SW 1271 (cell line): ENCODE measurements at places on chromosomes 2 and 18.

- no peak for DNase-seq
These were observed 78.7 kb downstream of the LONRF2 start for GRCh38 chr2:100243631-100244030.

DNA sequence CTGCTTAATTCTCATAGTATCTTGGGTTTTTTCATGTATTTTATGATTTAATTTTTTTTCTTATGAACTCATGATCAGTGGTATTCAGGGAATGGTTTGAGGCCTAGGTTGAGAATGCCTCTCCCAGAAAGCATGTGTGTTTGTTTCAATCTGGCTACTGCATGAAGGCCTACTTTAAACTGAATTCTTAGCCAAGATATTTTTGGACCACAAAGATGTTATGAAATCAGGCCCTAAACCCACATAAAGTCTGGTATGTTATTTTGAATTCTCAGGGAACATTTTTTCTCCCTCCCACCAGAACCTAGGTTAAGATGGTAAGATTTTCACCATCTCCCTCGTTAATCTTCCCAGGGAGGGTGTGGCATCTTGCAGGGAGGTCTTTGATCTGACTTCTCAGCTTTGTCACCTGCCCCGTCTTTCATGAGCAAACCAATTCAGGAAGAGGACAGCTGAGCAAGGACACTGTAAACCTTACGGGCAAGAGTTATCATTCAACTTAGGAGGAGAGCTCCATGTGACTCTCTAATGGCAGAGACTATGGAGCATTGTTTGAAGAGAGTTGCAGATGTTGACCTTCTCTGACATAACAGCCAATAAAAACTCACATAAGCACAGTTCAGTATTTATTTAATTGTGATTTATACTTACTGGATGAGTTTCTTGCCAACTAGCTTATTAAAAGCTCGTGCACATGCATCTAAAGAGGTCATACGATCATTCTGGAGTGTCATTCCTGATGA is 21.3 kb upstream of the ACKR3 start:
- no peak for DNase-seq

GRCh38 chr2:113886479-113887008 is 3.3 kb upstream of the ACTR3 start:
- DNase-seq: peak; percentile 41

DNA sequence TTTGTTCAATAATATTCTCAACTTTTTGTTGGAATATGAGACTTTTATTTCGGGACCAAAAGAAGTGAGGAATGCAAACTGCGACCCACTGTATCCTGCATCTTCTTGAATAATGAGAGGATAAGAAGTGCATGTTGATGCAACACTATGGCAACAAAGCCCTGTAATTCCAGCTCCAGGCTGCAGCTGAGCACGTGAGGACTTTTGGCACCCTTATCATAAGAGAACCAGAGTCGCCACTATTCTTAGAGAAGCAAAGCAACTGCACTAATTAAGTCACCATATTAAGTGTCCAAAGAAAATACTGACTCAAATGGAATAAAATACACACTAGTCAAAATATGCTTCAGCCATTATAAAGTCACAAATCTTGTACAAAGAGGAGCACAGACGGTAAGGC is 65.8 kb downstream of the FAM210A start:
- no peak for DNase-seq

GRCh38 chr2:188975497-188976102 is 1.4 kb downstream of the COL3A1 start:
- no peak for DNase-seq

- DNase-seq: no peak
These were observed 233.6 kb downstream of the TPGS2 start for GRCh38 chr18:36595046-36595817.

- peak; percentile 63 for DNase-seq
These were observed 2.0 kb downstream of the SP9 start for GRCh38 chr2:174336501-174337336.

- DNase-seq: no peak
These were observed 7.9 kb upstream of the THUMPD2 start for GRCh38 chr2:39786761-39787522.

- no peak for DNase-seq
These were observed 28.9 kb downstream of the RRM2 start for GRCh38 chr2:10151462-10151861.

- no peak for DNase-seq
These were observed 32.4 kb upstream of the YWHAQ start for GRCh38 chr2:9663008-9663879.

DNA sequence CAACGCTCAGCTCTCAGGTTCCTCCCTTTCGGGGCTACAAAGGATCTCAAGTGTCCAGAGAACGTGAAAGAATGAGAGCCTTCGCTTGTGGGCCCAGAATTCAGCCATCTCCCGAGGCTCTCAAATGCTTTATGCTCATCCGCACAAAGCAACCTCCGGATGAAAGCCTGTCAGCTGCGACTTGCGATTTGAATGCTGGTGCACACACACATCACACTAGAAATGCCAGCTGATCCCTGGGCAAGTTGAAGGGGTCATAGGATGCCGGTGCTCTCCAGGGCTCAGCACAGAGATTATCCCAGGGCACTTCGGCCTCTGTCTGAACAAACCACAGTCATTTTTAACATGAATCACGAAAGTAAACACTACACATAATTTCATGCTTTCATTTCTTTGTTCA is 141.8 kb upstream of the MYT1L start:
- no peak for DNase-seq

GRCh38 chr2:182949052-182949451 is 82.6 kb upstream of the FRZB start:
- DNase-seq: no peak

- peak; percentile 95 for DNase-seq
These were observed 3.6 kb upstream of the DGKD start for GRCh38 chr2:233350708-233351107.

- no peak for DNase-seq
These were observed 47.8 kb downstream of the ZNF804A start for GRCh38 chr2:184646177-184646576.

GRCh38 chr2:15158100-15158499 is 403.0 kb downstream of the NBAS start:
- no peak for DNase-seq

- no peak for DNase-seq
These were observed 303.3 kb upstream of the GULP1 start for GRCh38 chr2:187988348-187988747.

DNA sequence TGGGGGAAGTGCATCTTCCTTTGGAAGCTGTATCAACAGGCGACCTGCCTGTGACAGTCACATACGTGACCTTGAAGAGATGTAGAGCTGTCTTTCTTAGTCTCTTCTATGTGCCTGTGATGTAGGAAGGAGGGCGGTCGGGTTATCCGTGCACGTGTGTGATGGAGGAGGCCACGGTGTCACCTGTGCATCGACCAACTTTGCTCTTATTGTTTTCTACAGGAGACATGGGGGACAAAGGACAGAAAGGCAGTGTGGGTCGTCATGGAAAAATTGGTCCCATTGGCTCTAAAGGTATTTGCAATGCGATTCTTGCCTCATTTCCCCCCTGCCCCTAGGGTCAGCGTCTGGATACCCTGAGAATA is 20.7 kb upstream of the ALLC start:
- no peak for DNase-seq

DNA sequence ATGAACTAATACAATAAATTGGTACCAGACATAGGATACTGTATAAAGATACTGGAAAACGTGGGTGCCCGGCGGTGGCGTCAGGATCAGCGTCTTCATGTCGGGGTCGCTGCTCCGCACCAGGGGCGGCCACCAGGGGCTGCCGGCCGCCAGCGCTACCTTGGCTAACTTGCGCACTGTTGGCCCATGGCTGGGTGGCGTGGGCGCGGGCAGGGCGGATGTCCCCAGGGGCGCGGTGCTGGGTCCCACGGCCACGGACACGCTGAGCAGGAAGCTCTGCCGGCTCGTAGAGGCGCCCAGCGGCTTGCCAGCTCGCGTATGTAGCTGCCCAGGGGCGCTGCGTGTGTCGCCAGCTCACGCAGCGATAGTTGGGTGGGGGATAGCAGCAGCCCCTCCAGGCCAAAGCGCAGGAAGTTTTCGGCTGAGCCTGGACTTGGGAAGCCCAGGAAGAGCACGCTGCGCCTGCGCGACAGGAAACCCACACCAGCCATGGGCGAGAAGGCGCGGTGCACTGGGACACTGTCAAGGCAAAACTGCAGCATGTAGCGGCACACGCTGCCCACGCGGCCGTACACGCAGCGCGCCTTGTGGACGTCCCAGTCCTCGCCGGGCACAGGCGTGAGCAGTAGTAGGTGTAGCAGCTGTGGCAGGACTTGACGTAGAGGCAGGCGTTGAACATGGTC is 299.9 kb downstream of the CCDC74A start:
- no peak for DNase-seq

GRCh38 chr2:98436734-98437133 is 7.9 kb upstream of the INPP4A start:
- DNase-seq: no peak

DNA sequence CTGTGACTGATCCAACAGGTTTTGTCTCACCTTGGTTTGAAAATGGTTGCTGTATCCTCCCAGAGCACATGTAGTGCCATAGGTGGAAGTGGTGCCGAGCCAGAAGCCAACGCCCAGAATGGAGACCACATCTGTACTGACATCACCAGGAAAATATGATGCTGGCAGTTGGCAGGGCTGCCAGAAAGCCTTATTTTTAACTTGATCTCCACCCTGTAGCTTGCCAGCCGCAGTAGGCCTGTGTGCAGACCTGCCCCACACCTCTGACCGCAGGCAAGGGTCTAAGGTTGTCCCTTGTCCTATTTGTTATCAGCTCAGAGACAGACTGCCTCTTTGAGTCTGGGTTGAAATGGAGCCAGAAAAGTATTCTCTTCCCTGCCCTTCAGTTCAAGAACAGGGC is 123.5 kb upstream of the EML6 start:
- no peak for DNase-seq

- DNase-seq: no peak
These were observed 145.9 kb downstream of the FMNL2 start for GRCh38 chr2:152480821-152481399.

DNA sequence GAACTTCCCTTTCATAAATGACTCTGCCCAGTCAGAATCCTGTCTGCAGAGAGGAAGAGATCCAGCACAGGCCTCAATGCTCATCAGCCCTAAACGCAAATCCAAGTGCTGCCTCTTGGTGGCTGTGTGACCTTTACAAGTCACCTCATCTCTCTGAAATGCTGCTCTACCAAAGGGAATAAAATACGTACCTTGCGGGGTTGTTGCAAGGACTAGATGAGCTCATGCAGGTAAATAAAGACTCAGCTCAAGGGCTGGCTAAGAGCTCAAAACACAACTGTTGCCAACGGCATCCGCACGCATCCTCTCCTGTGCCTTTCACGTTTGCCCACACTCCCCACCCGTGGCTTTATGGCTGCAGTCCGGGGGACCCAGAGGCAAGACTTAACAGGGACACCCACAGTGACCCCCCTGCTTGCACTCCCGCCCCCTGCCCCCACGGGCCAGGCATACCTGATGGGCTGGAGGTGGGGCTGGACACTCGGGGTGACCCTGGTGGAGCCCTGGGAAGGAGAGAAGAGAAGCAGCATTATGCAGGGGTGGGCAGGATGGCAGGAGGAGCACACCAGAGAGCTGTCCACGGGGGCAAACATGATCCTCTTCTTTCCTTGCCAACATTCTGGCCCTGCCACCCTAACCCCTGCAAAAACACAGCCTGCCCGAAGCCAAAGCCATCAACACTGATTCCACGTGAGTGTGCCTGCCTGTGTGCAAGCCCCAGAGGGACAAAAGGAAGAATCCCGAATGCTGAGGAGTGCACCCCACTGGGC is 102.6 kb downstream of the TNS1 start:
- no peak for DNase-seq

- DNase-seq: no peak
These were observed 28.9 kb downstream of the PXDN start for GRCh38 chr2:1715184-1716013.

DNA sequence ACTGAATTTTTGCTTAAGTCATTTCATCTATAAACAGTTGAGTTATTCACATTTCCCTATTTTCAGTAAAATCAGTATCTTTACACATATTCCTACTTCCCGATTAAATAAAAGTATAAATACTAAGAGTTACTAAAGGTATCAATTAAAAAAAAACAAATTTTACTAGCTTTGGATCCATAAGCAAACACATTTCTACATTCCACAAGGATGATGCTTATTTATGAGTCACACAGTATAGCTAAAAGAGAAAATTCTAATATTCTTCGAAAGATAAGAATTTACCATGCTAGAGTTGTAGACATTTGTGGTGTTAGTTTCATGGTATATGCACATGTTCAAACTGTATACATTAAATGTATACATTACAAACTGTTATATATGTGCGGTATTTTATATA is 23.7 kb downstream of the PGAP1 start:
- no peak for DNase-seq

DNA sequence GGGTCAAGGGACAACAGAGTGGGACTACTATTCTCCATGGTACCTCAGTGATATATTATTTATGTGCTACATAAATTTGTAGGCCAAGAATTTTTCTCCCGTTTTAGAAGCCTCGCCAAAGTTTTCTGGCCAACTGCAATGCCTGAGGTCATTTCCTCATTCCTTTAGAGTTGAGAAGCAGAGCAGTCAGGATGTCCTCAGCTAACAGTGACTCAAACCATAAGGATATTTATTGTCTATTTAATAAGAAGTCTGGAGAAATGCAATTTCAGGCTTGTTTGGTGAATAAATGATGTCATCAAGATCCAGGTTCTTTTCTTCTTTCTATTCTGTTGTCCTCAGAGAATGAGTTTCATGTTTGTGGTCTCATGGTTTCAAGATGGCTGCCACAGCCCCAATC is 91.0 kb downstream of the ADCYAP1 start:
- DNase-seq: no peak

DNA sequence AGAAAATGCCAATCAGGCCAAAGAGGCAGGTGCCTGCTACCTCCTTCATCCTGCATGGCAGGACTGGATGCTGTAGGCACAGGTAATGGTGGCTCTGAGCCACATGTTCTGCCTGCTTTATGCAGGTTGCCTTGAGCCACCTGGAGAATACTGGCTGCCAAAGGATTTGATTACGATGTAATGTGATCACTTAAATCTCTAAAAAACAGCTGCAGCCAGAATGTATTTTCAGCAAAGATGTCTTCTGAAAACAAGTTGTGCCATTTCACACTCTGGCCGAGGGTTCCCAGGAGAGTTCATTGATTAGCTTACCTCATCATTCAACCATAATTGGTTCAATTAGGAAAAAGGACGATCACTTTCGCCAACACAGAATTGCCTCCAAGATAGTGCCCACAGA is 17.9 kb upstream of the MSGN1 start:
- DNase-seq: no peak

- DNase-seq: no peak
These were observed 25.0 kb upstream of the GMCL1 start for GRCh38 chr2:69804416-69804815.
